ENCODE measurements at places on chromosomes 7 and 10. TPM values are rescaled to one million over a fixed set of nuclear protein-coding genes. Genes with fewer than 3 reads are reported as not detected.

TRIM74 gene
- not detected for total RNA-seq

RNF148 gene
- total RNA-seq, result 3.5 TPM

SSMEM1 gene
- total RNA-seq, result not detected

DLD gene
- 80.8 TPM for total RNA-seq

TMEM270 gene
- total RNA-seq, result not detected

C10orf105 gene
- total RNA-seq, result not detected

SUN3 gene
- not detected for total RNA-seq

IL2RA gene
- total RNA-seq, result 48.2 TPM

COL28A1 gene
- 3.0 TPM for total RNA-seq

KCP gene
- total RNA-seq, result 0.81 TPM

AOAH gene
- 22.6 TPM for total RNA-seq

SHOC2 gene
- 115 TPM for total RNA-seq

SP8 gene
- not detected for total RNA-seq

WNT8B gene
- total RNA-seq, result not detected

PKD1L1 gene
- total RNA-seq, result 0.14 TPM

CCDC7 gene
- total RNA-seq, result 35.6 TPM

PANK1 gene
- 0.95 TPM for total RNA-seq

ANKRD30A gene
- total RNA-seq, result not detected

LEP gene
- total RNA-seq, result not detected
